ENCODE measurements at places on chromosomes 1 and 21.

GRCh38 chr1:195030793-195031192 lies 1577.4 kb downstream of the KCNT2 start:
- DNase-seq: no peak

DNA sequence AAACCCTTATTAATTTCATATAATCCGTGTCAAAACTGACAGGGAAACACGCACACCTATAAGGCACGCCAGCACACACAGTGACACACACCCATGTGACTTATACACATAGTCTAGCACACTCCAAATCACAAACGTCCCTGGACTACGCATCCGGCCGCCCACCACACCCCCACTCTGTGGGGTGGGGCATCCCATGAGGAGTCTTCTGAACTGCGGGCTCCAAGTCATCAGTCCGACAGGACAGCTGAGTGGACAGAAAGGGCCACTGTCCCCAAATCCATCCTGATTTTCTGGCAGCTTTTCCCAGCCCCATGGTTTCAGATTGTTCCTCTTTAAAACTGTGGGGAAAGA lies 829 bp downstream of the PEA15 start:
- DNase-seq: peak; percentile 47

- DNase-seq: no peak
These were observed 47.5 kb downstream of the HSF2BP start for GRCh38 chr21:43611598-43612369.

DNA sequence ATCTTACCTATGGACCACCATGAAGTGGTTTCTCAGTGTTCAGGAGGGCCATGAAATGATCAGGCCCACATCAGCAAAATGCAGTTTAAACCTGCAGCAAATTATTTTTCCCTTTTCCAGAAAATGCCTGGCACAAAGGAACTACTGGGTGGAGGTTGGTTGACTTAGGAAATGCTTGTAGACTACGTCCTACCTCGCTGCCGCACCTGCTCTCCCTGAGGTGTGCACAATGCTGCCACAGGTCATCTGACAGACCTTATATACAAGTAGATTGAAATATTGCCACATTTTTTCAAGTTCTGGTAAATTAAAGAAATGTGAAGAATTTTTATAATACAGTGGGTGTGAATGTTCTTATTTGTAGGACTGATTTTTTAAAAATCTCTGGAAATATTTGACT lies 166.7 kb upstream of the PDE4B start:
- no peak for DNase-seq

DNA sequence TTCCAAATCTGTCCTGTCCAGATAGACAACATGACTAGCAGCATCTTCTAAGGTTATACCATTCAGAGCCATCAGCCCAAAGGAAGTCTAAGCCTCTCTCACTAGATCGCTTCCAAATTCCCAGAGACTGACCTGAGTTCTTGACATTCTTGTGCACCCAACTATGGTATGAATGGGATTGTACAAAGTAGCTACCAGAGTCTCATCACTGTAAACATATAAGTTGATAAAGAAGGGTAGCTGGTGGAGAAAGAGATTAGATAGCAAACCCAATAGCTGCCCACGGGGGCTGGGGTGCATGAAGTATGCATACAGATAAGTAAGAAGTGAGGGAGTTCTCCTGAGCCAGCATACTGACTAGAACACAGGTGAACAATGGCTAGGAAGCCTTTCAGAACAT lies 180.0 kb downstream of the PLPP3 start:
- no peak for DNase-seq

DNA sequence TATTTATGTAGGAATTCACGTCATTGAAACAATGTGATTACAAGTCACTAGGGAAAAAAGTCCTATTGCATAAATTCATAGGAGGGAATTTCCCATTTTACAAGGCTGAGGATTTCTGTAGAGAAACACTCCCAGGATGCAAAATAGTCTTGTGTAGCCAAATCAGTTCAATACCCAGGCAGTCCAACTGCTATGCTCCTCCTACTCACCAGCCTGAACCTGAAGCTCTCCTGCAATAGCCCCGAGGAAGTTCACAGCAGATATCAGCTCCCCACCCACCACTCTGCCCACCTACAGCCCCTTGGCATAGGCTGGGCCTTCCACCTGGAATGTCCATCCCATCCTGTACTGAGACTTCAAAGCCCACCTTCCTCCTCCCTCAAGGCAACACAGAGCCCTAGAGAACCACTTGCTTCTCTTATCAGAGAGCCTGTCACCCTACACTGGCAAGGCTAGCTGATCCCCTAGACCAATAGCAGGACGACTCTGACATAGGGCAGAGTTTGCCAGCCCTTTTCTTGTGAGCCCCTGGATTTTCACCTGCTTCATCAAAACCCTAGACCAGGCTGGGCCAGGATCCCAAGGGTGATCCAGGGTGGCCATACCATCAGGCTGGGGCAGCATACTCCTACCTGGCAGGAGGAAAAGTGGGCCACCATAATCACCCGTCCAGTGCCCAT lies 1.5 kb downstream of the LSS start:
- no peak for DNase-seq

GRCh38 chr1:158329733-158330132 lies 1.6 kb downstream of the CD1B start:
- DNase-seq: no peak

DNA sequence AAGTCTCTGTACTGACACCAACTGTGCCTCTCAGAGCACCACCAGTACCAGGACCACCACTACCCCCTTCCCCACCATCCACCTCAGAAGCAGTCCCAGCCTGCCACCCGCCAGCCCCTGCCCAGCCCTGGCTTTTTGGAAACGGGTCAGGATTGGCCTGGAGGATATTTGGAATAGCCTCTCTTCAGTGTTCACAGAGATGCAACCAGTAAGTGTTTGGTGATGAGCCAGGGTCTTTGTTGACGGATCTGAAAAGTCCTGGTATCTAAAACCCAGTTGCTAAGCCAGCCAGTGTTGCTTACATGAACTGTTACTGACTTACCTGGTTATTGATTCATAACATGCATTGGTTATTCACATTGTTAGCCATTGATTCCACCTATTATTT lies 1.1 kb downstream of the C1orf56 start:
- no peak for DNase-seq

DNA sequence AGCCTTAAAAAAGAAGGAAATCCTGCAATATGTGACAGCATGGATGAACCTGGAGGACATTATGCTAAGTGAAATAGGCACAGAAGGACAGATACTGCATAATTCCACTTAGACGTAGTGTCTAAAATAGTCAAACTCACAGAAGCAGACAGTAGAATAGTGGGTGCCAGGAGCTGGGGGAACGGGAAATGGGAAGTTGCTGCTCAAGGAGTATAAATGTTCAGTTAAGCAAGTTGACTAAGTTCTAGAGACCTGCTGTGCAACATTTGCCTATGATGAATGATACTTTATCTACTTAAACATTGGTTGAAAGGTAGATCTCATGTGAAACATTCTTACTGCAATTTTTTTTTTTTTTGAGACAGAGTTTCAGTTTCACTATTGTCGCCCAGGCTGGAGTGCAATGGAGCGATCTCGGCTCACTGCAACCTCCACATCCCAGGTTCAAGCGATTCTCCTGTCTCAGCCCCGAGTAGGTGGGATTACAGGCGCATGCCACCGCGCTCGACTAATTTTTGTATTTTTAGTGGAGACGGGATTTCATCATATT lies 197.8 kb downstream of the HIVEP3 start:
- DNase-seq: peak; percentile 5

DNA sequence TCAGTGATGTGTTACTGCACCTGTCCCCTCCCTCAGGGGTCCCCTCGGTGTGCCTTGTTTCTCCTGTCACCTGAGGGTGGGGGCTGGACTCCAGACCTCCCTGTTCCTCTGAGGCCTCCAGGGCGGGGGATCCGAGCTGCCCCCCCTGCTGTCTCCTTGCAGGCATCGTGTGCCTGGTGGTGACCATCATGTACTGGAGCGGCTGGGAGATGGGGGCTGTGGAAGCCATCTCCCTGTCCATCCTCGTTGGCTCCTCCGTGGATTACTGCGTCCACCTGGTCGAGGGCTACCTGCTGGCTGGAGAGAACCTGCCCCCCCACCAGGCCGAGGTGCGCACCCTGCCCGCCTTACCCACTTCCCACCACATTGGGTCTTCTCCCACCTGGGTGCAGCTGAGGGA lies 56.4 kb downstream of the DISP3 start:
- no peak for DNase-seq

DNA sequence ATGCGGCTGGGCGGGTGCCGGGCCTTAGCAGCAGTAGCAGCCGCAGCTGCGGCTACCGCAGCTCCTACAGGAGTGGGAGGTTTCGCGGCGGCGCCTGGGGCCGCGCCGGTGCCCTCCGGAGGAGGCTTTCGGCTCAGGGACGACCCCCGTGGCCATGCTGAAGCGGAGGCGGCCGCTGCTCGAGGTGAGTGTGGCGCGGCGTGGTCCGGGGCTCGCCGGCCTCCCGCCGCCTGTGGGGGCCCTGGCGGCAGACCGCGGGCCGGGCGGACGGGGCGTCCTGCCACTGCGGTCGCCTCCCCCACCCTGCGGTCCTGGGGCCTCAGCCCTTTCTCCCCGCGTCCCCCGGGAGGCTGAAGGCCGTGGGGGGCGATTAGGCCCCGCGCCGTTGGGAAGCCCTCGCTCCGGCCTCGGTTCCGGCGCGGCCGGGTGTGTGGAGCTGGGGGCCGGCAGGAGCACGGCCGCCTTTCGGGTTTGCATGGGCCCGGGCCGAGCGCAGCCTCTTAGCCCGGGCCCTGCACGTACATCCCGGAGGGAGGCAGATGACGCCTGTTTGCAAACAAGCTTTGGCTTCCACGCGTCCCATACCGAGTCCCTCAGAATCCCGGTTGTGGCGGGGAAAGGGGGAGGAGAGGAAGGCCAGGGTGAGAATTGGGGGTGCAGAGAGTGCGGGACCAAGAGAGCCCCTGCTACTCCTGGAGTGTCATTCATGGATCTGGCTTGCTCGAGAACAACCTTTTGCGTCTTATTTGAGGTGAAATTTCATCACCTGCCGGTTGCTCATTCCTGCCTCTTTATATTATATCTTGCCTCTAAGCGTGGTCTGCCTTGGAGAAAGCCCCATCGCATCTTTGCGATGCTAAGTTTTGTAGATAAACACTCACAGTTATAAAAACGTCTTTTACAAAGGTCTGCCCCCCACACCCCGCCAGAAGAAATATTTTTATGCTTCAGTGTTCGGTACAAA lies 613 bp downstream of the ZFYVE9 start:
- DNase-seq: peak; percentile 20

DNA sequence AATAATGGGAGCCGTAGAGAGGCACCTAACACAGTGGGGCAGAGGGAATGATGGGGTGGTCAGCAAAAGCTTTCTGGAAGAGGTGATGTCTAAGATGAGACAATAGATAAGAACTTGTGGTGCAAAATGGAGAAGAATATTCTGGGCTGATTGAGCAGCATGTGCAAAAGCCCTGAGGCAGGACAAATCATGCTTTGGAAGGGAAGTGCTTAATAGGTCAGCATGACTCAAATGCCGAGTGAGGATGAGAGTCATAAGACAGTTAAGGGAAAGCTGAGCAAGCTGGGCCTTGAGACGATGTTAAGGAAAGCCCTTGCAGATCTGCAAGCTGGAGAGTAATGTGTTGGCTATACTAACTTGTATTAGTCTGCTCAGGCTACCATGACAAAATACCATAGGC lies 37.3 kb upstream of the ASB17 start:
- DNase-seq: no peak

GRCh38 chr1:91707114-91707889 lies 178.6 kb downstream of the TGFBR3 start:
- no peak for DNase-seq

GRCh38 chr1:185017338-185017737 lies 28.0 kb upstream of the RNF2 start:
- DNase-seq: no peak

DNA sequence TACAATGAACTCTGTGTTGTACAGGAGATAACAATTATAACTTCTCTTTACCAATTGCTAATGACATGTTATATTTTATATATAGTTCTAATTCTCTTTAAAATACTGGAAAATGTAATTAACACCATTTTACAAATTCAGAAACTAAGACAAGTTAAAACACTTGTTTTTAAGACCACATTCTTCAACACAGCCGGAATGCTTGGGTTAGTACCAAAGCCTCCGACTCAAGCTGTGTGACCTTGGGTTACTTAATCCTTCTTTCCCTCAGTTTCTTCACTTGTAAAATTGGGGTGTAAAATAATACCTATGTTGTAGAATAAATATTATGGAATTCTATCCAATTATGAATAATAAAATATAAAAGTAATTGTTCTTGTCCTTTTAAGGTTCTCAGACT lies 378.7 kb downstream of the USH2A start:
- no peak for DNase-seq

- no peak for DNase-seq
These were observed 44.2 kb downstream of the ARHGEF11 start for GRCh38 chr1:157001304-157001703.

- DNase-seq: no peak
These were observed 7.3 kb upstream of the FAM167B start for GRCh38 chr1:32239790-32240139.

GRCh38 chr1:105652109-105652508 lies 1404.4 kb upstream of the PRMT6 start:
- no peak for DNase-seq

- DNase-seq: no peak
These were observed 426.7 kb upstream of the RUNX1 start for GRCh38 chr21:35475762-35476161.

GRCh38 chr1:96934282-96934681 lies 212.7 kb downstream of the PTBP2 start:
- no peak for DNase-seq

- DNase-seq: no peak
These were observed 4.3 kb upstream of the SERBP1 start for GRCh38 chr1:67434491-67434890.

- DNase-seq: no peak
These were observed 48.9 kb downstream of the PRKCZ start for GRCh38 chr1:2098839-2099785.

DNA sequence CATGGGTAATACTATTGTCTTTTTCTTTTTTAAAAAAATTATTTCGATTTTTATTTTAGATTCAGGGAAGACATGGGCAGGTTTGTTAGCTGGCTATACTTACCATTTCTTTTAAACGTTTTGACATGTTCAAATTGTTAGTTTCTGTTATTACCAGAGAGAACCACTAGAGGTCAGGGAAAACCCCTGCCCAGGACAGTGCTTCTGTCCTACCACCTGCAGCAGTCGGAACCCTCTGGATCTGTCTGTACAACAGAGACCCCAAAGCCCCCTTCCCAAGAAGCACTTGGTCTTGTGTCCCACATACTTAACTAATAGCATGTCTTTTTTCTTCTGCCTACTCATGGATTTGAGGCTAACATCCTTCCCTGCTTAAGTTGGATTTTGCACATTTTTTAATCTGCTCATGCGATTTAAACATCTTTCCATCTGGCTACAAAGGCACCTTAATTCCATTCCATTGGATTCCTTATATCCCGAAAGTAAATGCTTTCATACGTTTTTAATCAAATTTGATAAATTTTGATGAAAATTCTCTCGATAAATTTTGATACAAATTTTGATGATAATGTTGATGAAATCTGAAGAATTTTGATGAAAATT lies 10.0 kb upstream of the C1orf115 start:
- DNase-seq: peak; percentile 26

- no peak for DNase-seq
These were observed 24.4 kb downstream of the C1orf141 start for GRCh38 chr1:67110352-67110751.

DNA sequence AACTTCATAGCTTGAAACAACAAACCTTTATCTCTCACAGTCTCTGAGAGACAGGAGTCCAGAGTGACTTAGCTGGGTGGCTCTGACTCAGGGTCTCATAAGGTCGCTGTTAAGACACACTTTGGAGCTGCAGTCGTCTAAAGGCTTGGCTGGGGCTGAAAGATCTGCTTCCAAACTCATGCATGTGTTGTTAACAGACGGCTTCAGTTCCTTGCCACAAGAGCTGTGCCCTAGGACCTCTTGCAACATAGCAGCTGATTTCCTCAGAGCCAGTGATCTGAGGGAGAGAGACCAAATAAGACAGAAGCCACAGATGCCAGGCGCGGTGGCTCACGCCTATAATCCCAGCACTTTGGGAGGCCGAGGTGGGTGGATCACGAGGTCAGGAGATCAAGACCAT lies 176.8 kb downstream of the DISC1 start:
- no peak for DNase-seq
